Hematopoietic multipotent progenitor cell treated with erythropoietin and hydrocortisone succinate and interleukin-3 and kit ligand, for 15 days (in vitro differentiated cells): ENCODE measurements at places on chromosomes 6 and 20.
A peak's percentile ranks its signal among the peaks of the same experiment; 100 is the strongest.

DNA sequence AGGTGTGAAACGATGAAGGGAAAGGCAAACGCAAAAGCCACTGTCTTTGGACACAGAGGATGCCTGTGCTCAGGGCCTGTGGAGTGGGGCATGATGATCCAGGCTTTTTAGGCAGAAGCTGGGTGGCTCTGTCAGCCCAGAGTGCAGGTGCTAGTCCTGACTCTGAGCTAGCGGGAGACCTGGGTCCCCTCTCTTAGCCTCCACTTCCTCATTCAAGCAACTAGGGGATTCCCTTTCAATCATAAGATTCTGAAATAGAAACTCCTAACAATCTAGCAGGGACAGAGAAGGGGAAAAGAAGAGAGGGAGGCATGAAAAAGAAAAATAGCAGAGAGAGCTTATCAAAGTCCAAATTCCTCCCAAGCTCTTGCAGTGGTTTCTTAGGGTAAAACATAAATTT is 7.6 kb upstream of the HIVEP2 start:
- DNase-seq, result no peak

GRCh38 chr20:57991211-57991881 is 237.1 kb downstream of the ANKRD60 start:
- DNase-seq, result no peak

GRCh38 chr20:53889411-53890148 is 180.8 kb downstream of the BCAS1 start:
- DNase-seq, result no peak

- DNase-seq, result no peak
Observed at GRCh38 chr6:142700032-142700431, 244.9 kb downstream of the HIVEP2 start.

DNA sequence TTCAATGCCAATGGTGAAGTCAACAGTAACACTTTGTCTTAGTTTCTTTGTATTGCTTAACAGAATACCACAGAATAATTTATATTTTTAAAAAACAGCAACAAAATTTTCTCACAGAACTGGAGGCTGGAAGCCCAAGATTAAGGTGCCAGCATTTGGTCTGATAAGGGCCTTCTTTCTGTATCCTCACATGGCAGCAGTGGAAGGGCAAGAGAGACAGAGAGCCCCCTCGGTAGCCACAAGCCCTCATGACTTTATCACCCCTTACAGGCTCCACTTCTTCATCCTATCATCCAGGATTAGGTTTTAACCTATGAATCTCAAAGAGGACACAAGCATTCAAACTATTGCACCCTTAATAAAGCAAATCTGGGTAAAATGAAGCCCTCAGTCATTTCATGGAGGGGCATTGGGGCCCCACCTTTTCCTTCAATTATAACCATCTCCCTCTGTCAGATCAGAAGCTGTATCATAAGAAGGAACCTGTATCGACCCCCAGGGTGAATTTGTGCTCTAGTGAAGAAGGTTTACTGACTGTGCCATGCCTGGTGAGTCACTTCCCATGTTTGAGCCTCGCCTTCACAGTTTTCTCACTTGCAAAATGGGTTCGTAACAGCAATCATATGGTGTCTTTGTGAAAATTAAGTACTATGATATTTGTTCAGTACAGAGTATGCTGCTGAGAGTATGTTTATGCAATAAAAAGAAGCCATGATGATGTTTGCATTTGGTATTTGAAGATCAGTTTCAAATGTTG is 178.2 kb downstream of the LRFN2 start:
- DNase-seq, result no peak

DNA sequence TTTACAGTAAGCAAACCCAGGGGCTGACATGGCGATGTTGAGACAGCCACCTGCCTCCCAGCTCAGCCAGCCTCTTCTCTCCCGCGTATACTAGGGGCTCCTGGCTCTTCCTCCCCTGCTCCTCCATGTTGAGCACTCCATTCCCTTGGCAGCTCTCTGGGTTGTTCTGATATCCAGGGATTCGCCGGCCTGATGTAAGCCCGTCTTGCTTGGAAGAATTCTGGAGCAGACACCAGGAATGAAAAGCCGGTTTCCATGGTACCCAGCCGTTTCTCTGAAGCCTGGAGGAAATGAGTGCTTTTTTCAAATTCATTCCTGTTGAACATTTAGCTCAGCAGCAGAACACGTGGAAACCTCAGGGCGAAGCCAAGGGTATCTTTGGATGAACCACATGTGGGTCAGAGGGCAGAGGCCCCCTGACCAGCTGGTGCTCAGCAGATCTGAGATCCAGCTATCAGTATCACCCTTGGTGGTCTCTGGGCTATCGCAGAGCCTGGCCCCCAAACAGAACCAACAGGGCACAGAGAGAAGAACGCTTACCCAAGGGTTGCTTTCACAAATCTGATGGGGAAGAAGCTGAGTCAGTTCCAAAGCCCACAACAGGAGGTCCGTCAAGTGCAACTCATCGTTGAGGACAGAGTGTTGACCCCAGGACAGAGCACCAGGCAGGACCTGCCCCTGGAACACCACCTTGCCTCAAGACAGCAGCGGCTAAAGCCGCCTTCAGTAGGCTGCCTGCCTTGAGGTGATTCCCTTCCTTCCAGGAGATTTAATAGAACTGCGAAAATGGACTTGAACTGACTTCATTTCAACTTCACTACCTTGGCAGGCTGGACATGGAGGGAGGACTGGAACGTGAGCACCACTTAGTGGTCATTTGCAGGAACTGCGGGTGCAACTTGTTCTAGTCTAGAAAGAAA is 96.1 kb upstream of the RIN2 start:
- DNase-seq, result peak; percentile 52

DNA sequence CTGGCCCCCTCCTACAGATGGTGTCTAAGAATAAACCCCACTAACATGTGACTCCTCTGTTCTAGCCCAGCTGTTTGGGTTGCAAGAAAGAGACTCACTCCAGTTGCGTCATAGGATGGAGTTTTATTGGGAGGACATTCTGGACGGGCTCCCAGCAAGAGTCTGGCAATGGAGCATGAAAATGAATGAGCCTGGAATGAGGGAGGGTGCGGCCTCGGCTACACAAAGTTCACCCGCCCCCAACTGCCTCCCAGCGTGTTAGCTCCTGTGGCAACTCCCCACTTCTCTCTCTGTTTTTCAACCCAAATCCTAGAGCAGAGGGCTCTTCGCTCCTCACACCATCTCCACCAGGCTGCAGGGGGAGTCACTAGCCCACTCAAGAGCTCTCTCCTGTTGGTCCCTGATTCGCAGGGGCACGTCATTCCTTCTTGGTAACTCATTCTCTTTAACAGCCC is 5.1 kb upstream of the ADAM33 start:
- no peak for DNase-seq

- no peak for DNase-seq
Observed at GRCh38 chr6:143902827-143903226, 38.6 kb downstream of the ZC2HC1B start.

DNA sequence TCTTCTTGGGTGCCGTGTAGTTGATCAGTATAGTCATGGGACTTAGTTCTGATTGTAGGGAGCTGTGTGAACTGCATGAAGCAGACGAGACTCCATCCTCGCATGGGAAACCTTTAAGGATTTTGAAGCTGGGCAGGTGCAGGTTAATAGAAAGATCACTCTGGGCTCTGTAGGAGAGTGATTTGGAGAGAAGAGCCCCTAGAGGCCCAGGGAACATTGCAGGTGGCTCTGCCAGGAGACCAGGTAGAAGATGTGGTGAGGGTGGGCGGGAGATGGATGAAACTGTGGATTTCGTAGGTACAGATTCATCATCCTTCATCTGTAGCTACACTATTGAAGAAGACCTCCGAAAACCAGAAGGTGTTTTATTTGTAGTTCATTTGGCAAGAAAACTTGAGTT is 53.3 kb downstream of the UTRN start:
- no peak for DNase-seq

DNA sequence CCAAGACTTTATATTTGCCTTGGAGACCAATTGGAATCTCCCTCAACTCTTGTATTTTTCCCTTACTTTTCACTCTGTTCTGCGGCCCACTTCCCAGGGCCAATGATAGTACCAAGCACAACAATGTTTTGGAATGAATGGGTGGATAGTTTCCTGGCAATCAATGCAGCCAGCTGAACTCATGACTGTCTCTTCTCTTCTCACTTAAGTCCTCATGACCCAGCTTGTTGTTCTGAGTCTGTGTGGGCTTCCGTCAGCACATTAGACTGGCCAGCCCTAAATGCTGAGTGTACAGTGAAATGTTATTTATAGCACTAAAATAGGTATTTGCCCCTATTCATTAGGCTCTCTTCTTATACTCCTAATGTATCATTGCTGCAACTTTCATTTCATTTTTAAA is 5.6 kb upstream of the MBOAT1 start:
- DNase-seq, result no peak

GRCh38 chr6:146700078-146700686 is 101.4 kb downstream of the ADGB start:
- DNase-seq, result peak; percentile 55

- no peak for DNase-seq
Observed at GRCh38 chr6:6790393-6790792, 201.9 kb downstream of the LY86 start.

DNA sequence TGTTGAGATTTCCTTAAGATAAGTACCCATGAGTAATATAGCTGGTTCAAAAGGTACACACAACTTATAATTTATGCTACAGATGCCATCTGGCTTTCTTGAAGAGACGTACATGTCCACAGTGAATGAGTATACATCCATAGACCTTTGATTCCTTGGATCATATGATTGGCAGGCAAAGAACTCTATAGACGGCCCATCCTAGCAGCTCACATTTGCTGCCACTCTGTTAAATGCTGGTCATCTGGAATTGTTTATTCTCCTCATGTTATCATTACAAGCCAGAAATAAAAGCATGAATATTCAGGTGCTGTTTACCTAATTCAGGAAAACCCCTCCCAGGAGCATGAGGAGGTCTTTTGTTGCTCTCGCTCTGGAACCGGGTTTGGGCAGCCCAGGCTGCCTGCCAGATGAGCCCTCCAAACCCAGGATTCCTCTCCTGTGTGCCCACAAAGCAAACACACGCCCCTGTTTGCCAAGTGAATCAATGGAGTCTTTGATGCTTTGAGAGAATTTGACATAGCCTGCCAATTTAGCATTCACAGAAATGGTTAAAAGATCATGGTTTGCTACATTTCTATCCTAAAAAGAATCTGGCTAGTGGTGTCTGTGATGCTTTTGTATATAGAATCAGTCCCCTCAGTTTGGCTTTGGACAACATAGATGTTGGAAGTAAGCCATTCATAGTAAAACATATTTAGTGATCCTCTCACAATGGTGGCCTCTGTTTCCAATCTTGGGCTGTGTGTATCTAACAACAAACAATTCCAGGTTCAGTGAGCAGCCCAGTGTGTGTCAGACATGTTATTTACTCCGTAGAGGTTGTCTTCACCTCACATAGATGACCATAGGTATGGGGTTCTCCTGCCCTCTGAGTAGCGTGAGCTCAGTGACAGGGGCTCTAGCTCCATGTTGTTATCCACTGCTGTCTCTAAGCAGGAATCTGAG is 17.5 kb upstream of the PLCG1 start:
- no peak for DNase-seq

DNA sequence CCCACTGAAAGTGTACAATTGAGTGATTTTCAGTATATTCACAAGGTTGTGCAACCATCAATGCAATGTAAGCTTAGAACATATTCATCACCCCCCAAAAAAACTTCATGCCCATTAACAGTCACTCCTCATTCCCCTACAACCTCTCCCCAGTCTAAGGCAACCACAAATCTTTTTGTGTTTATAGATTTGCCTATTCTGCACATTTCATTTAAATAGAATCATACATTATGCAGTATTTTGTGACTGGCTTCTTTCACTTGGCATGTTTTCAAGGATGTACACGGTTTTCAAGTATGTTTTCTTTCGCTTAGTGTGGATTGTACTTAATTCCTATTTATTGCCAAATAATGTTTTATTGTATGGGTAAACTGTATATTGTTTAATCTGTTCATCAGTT is 329.3 kb upstream of the RNF24 start:
- no peak for DNase-seq

DNA sequence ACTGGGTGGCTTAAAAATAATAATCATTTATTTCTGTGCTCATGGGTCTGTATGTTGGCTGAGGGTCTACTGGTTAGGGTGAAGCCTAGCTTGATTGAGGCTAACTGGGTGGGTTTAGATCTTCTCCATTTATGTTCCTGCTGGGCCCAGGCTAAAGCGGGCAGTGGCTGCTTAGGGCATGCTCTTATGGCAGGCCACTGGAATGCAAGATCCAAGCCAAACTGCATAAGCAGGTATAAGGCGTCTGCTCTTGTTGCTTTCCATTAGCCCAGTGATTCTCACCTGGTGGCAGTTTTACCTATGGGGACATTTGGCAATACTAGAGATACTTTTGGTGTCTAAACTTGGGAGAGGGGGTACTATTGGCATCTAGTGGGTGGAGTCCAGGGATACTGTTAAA is 44.5 kb downstream of the QKI start:
- DNase-seq, result no peak

DNA sequence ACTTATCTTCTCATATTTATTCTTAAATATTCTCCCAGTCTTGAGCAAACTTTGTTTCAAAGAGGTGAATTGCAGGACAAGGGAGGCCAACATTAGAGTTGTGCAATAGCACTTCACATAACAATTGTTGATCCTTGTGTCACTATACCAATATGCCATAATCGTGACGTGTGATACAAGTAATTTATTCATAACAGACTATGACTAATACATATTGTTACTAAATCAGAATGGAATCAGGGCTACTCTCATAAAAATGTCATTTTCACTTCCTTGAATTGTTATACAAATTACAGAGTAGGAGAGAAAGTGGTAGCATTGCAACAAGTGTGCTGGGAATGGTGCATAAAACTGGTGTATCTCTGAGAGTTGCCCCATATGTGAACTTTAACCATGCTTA is 37.2 kb upstream of the PLCB1 start:
- DNase-seq, result no peak

DNA sequence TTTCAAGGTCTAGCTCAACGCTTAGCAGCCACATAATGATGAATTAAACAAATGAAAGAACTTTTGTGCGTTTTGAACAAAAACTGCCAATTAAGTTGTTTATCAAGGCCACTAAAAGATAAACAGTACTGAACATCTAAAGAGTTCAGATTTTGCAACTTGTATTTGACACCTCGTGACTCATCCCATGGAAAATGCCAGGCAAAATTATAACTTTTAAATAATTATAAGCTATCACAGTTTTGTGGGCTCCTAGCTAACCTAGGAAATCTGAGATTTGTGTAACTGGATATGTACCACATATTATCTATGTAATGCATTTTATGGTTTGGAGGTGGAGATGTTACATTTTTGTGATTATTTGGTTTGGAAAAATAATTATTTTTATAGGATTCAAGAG is 9.6 kb upstream of the BAG2 start:
- no peak for DNase-seq
